ENCODE measurements at places on chromosomes 11 and 22. TPM values are rescaled to one million over a fixed set of nuclear protein-coding genes. Genes with fewer than 3 reads are reported as not detected.

DNA sequence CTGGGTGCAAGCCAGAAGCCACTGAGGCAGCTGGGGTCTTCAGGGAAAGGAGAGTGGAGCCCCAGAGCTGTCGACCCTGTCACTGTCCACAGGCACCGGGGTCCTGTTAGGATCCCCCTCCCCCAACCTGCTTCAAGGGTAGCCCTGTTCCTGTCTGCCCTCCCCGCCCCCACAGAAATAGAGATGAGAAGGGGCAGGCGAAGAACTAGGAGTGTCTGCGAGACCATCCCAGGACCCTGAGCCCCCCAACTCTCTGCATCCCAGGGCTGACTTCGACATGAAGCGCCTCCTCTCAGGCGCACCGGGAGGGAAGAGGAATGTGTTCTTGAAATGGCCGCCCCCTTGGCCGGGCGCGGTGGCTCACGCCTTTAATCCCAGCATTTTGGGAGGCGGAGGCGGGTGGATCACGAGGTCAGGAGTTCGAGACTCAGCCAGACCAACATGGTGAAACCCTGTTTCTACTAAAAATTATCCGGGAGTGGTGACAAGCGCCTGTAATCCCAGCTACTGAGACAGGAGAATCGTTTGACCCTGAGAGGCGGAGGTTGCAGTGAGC, 607 bp upstream of the ZNF70 start:
- DNase-seq, result no peak

Gene HTR3A
- polyA plus RNA-seq, result 0.18 TPM

DNA sequence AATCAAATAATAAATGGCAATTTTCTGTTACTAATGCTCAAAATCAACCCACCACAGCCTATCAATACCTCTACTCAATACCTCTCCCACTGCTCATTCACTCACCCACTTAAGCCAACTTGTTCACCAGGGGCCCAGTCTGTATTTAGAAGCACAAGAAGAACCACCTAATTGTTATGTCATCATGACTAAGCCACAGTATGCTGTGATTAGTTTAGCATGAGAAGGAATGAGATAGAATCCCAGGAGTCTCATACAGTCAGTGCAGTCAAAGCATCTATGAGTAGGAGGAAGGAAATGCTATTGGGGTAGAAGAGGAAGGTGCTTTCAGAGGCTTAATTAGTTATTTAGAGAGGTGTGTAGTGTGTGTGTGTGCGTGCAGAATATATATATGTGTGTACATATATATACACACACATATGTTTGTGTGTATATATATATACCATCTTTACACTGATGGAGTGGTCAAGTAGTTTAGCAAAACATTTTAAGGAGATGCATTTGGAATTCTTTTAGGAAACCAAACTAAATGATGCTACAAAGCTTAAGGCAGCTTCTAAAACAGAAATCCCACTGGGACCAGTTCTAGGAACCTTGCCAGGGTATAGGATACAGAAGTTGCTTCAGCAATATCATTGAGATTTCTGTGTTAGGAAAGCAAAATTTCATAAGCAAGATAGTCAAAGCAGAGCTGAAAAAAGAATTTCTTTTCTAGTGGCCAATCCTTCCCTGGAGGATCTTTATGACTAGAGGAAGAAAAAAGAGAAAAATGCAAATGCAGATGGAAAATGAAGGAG, 27.5 kb downstream of the KCNA4 start:
- DNase-seq, result peak; percentile 20

GRCh38 chr11:7252683-7253213, 1.0 kb downstream of the SYT9 start:
- no peak for DNase-seq

DNA sequence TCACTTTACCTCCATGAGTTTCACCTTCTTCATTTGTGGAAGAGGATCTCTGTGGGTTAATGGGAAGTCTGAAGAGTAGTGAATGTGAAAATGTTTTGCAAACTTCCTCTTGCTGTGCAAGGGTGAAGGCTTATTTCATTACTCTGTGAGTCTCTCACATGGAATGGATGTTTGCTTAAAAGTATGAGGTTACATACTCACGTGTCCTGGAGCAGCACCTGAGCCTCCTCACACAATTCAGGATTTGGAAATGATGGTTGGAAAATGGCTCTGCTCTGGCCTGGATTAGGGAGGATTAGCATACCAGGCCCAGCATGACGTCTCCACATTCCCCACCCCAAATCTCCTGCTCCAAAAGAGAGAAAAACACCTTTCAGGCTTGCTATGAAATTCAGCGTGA, 4.8 kb downstream of the GRAMD1B start:
- no peak for DNase-seq

- peak; percentile 45 for DNase-seq
Measured at GRCh38 chr11:68206211-68206610, 6.9 kb downstream of the KMT5B start.

DNA sequence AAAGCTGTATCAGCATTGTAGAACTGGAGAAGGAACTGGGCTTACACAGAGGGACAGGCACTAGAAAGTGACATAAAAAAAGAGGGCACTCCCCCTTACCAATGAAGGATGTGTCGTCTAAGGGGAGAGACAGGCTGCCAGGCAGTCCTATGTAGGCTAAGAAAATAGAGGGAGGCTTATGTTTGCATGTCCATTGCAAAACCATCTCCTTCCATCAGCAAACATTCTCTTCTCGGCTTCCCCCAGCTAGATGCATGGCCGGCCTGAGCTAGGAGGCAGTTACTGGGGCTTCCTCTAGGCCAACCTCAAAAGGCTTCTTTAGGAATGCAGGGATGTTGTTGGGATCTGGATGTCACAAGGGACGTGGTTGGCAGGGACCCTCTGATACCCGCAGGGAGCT, 139.1 kb downstream of the PKNOX2 start:
- DNase-seq, result no peak

Gene P2RY6
- 2.1 TPM for polyA plus RNA-seq

DNA sequence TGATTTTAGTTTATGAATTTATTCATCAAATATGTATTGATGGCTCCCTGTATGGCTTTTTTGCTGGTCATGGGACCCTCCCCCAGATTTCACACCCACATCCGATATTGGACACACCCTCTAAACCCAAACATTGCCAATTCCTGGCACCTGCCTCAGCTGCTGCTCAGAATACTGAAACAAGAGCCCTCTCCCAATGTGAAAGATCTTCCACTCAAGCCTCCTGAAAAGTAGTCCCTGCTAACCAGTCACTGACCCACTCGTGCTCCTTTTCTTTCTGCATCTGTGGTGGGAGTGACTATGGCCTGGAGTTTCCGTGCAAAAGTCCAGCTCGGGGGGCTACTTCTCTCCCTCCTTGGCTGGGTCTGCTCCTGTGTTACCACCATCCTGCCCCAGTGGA, at the start of gene CLDN25:
CLDN25 (plus strand) TSS at position 301 of the 400 bp plus-strand sequence; CDS start at position 301, 0 bp downstream.
- no peak for DNase-seq

DNA sequence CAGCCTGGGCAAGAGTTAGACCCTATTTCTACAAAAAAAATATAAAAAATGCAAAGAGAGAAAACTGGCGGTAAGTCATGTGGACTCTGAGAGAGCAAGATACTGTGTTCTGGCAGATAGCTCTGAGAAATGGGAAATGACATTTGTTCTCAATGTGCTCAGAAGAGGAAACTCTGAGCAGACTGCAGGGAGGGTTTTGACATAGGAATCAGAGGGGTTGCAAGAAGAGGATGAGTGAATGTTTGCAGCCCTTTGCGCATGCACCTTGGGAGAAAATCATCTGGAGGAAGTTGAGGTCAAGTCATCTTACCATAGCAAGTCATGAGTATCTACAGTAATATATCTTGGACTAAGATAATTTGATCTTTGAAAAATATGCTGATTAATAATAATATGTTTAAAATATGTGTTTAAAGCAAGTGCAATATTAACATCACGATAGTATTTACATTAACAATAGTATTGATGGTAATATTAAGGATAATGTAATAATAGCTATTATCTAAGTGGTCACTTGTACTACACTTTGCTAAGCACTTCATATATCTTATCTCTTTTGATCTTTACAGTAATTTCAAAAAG, 2.6 kb downstream of the ACER3 start:
- no peak for DNase-seq
